CD4-positive, alpha-beta T cell treated with Interleukin-17A for 1 hour (primary cell): ENCODE measurements at places on chromosomes 2 and 18.

DNA sequence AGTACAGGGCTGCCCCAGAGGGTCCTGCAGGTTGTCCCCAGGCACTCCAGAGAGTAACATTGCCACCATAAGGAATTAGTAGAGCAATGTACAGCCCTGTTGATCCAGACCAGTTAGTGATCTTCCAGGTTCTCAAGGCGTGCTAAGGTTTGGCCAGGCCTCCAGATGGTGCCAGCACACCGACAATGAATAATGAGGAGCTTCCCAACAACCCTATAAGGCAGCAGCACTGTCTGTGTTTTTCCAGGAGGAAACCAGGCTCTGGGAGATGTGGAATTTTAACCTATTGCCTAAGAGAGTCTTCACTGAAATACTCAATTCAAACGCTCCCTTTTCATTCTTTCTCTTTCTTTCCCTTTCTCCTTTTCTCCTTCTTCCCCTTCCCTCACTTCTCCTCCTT is 122.1 kb downstream of the MGAT5 start:
- DNase-seq: no peak

- no peak for DNase-seq
Measured at GRCh38 chr2:178328037-178328436, 122.9 kb downstream of the PRKRA start.

DNA sequence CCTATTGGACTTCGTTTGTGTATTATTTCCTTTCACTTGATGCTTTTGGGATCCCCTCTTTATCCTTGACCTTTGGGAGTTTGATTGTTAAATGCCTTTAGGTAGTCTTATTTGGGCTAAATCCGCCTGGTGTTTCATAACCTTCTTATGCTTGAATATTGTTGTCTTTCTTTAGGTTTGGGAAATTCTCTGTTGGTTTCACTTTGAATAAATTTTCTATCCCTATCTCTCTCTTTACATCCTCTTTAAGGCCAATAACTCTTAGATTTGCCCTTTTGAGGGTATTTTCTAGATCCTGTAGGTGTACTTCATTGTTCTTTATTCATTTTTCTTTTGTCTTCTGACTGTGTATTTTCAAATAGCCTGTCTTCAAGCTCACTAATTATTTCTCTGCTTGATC is 354.7 kb downstream of the PARD3B start:
- no peak for DNase-seq

DNA sequence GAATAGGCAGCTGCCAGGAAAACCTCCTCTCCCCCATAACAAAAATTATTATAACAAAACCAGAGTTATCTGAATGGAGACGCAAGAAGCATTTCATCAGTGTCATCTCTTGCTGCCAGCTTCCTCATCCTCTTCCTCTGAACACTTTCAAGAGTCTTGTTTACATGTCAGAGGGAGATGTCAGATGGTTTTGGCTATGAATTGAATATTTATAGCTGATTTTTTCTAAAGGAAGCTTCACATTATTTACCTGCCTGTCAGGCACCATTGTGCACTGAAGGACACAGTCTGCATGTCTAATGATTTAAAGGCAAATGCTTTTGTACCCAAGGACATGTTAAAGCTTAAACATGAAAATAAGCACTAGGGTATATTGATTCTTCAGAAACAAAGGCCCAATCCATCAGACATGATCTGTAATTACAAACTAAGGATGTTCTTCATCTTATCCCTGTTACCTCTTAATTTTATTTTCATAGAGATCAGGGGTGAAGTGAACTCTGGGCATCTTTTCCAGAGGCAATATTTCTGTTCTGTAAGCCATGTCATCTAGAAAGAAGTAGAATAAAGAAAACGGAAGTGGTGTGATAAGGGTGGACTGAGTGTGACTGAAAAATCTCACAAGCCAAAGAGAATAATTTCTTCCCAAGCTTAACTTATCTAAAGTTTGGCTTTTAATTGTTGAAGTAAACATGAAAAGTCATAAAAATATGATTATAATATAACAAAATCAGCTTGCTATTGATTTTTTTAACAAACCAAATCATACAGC is 168.7 kb downstream of the ANKRD44 start:
- no peak for DNase-seq

GRCh38 chr2:112791019-112791418 is 6.7 kb upstream of the IL1A start:
- no peak for DNase-seq

- DNase-seq: no peak
Measured at GRCh38 chr2:216803791-216804190, 56.1 kb downstream of the TNP1 start.

DNA sequence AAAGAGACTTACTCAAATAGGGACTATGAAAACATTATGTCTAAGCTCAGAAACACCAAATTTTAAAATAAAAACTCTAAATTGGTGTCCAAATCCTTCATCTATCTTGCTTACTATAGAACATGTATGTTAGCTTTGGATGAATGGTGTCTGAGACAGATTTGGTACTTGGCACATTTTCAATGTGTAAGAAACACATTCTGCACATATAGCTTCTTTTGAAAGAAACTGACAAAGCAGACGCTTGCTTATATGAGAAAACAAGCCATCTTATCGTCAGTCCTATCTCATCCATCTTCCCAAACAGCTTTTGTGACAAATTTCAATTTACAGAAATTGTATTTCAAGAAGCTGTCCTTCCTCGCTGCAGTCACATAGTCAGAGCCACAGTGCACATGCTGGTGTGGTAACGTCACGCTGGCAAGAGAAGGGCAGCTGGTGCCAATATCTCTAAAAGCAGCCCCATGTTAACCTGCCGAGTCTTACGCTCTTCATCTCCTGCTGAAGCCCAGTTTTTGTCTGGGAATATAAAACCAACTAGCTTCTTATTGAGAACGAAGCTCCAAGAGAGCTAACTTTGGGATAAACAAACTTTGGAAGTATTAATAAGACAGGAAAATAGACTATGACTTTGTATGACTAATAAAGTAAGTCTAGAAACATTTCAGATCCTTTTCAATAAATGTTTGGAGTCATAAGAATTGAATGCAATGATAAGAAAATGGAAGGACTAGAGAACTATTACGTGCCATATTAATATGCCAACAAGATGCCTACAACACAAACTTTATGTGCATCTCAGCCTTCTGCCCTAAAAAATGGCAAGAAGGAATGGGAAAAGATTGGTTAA is 74.9 kb upstream of the TFCP2L1 start:
- no peak for DNase-seq

DNA sequence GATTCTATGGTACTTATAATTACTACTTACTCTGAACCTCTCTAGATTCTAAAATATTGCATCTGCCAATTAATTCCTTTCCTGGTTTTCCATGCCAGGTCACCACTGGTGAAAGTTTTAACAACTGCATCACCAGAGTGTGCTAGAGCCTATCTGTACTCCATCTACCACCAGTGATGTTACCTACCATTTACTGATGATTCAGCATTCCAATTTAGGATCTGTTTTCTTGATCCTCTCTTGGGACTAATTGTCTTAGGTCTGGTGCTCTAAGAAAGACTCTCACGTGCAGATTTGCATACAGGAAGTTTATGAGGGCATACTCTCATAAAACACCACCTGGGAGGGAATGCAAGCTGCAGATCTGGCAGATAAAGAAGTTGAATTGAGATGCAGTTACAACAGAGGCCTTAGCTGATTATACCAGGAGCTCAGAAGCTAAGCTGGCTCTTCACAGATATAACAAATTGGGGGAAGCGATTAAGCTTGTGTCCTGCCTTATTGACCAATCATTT is 347.6 kb upstream of the VRK2 start:
- DNase-seq: no peak

DNA sequence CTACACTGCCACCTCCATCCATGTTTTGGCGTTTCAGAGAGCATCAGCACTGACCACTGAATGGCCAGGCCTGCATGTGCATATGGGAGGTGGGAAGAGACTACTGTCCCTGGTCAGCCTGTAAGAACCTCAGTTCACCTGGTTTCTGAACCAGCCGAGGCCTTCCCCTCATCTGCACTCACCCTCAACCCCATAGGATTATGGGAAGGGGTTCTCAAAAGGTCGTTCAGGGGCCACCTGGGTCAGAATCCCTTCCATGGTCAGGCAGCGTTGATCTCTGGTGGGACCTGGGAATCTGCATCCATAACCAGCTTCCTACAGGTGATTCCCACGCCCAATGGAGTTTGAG is 36.7 kb downstream of the TET3 start:
- no peak for DNase-seq

DNA sequence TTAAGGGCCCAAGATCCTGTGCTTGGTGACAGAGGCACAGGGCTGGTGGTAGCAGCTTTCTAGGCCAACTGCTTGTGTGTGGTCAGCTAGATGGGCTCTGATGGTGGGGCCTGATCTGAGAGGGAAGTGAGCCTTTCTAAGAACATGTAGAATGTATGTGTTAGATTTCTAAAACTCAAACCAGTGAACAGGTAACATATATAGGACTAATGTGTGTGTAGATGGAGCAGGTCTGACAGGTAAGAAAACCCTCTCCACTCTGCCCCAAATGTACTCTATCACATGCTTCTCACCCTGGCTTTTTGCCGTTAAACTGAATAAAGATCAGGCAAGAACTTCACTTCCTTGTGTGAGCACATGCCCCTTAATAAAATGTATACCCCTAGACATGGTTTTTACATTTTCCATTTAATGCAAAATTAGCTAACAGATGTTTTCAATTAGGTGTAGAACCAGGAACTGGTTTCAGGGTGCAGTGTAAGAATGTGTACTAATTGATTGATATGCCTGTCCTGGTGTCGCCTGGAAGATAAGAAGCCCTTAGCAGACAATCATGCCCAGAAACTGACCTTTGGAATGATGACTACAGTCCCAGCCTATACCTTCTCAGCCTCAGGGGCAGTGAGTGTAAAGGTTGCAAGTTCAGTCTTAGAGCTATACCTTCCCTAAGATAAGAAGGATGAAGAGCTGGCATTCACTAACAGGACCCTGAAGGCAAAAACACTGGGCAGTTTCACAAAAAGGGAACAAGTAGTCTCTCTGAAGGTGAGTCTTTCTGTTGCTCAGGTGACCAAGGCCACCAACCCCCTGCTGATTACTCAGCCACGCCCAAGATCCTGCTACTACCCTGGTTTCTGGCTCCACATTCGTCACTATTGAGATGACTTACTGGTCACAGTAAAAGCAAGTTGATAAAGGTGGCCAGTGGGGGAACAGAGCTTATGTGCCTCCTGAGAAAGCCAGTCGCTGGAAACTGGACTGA is 71.2 kb downstream of the SPATS2L start:
- DNase-seq: no peak

- no peak for DNase-seq
Measured at GRCh38 chr2:11042841-11043240, 112.4 kb upstream of the SLC66A3 start.

DNA sequence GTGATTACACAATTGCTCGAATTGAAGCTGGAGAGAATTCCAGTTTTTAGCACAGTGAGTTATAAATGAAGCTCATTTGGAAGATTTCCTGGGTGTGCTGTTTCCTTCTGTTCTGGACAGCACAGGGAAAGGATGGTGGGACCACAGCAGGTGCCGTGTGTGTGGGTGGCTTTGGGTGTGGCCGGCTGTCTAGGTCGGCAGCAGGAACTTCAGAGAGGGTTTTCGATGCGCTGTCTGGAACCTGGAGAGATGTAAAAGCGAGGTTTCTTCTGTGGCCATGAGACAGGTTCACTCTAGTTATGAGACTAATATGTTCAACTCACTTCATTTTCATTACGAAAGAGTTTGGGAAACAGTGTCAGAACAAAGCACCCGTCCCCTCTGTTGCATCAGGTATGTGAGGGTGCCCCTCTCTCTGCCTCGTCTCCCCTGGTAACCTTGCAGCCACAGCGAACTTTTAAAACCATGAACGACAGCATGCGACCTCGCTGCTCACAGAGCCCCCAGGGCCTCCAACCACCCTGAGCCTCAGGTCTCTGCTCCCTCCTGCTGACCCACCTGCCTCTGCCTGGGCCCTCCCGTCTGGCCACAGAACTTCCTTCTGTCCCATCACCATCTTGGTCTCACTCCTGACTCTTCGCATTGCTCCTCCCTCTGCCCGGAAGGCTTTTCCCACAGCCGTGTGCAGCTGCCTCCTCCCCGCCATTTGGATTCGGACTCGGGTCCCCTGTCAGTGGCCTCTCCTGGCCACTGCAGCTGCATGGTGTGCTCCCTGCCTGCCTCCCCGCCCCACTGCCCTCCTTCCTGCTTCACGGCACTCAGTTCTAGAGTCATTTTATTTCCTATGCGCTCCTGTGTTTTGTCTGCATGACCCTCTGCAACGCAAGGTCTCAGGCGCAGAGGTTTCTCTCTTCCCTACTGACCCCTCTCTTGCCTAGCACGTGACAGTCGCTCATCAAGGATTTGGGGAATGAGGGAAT is 151.2 kb downstream of the NDUFA10 start:
- DNase-seq: no peak

- DNase-seq: peak; percentile 39
Measured at GRCh38 chr2:39243469-39244123, at the start of gene CDKL4. Gene CDKL4, minus strand, starts transcription at chr2:39243970.

DNA sequence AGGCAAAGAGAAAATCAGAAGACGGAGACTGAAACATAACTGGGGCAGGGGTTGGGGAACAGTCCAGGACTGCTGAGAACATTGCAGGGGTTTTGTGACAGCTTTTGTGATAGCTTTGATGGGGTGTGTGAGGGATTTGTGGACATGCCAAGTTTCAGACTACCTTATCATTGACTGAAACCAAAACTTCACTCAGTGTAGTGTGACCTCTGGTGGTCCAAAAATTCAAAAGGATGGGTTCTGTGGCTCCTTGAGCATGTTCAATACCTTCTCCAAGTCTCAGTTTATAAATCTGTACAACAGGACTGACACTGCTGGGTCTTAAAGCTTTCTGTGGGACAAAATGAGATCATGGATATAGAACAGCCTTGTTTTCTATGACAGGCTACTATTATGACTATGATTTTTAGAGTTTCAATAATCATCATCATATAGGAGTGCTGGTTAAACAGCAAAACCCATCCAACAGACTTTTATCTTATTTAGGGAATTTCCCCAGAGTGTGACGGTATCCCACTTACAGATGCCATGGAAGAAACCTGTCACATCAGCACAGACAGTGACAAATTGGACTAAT is 259.2 kb upstream of the SLC14A2 start:
- DNase-seq: no peak

- peak; percentile 31 for DNase-seq
Measured at GRCh38 chr2:219041252-219041651, at the start of gene CFAP65. Gene CFAP65, minus strand, starts transcription at chr2:219041516. Its CDS starts 2,468 bp downstream, at chr2:219039048.

DNA sequence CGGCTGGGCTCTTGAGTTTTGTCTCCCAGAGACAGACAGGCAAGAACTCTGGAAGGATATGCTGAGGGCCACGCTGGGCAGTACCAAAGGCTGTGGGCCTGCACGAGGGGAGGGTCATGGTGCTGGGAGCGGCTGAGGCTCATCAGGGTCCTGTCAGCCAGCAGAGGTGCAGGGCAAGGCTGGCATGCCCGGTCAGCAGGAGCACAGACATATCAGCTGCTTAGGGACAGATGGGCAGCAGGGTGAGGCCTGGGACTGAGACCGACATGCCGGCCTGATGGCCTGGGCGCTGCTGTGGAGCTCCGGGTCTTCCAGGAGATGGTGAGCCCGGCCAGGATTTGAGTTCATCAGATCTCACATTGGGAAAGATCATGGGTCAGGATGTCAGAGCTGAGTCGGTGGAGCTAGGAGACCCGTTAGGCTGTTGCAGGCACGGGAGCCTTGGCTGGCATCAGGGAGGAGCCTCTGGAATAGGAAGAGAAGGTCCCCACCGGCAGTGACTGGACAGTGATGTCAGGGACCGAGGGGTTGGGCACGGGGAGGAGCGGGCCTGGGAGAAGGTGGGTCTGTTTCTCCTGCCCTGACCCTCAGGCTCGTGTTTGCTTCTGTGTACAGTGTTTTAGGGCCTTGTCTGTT is 18.8 kb downstream of the CNDP2 start:
- no peak for DNase-seq
